ENCODE measurements at places on chromosomes 12 and 14.

DNA sequence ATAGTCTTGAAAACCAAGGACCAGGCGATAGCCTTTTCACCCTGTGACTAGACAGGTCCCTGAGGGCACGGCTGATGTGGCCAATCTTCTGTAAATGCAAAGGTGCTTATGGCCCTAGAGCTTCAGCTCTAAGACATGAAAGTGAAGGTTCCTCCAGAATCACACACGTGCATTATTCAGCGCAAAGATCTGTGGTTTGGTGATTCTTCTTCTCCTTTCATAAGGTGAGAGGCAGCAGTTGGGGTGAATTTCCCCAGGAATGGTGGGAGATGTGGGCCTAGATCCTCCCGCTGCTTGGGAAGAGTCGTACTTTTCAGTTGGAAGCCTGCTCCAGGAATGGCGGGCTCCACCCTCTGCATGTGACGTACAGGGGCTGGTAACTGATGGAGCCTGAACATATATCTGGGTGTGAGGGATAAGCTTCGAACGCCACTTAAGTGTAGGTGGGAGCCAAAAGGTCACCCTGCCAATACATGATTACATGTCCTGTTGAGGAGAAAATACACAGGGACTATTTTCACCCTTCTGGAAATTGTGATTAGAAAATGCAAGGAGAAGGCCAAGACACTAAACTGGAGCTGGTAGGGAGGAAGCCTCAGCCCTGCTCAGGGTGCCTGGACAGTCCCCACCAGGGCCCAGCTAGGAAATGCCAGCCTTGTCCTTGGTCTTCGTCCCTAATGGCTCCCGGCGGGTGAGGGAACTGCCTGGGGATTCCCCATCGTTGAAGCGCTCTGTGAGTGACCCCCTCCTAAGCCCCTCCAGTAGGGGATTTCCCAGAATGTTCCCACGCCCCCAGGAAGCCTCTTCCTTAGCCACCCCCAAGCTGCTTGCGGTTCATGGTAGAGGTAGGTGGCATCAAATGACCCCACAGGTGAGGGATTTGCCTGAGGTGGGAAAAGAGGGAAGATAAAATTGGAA is 17.6 kb downstream of the BATF start:
- DNase-seq: no peak

DNA sequence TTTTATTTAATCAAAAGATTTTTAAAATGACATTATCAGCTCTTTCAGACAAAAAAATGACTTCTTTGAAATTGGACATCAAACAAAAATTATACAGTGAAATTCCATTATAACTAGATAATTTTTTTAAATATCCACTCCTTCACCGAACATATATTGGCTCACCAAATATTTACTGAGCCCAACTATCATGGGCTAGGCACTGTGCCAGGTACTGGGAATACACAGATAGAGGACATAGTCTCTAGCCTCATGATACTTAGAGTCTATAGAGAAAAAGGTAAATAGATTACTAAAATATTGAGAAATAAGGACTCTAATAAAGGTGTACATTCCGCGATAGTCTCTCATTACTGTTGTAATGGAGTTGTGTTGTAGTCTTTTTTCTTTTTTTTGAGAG is 219.9 kb downstream of the SEC23A start:
- DNase-seq: no peak

DNA sequence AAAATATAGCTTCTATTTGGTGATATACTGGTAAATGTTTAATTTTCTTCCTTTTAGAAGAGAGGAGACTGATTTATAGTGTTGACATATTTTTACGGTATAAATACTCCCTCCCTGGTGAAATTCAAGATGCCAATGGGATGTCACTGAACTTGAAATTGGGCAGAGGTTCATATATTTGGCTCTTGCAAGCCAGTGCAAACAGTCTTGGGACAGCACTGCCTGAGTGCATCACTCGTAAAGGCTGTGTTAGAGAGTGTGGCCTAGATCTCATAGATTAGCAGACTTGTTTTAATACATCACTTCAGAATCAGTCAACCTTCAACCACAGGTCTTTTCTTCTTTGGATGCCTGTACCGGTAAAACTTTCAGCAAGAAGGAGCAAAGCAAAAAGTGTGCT is 681.0 kb downstream of the NRXN3 start:
- no peak for DNase-seq

DNA sequence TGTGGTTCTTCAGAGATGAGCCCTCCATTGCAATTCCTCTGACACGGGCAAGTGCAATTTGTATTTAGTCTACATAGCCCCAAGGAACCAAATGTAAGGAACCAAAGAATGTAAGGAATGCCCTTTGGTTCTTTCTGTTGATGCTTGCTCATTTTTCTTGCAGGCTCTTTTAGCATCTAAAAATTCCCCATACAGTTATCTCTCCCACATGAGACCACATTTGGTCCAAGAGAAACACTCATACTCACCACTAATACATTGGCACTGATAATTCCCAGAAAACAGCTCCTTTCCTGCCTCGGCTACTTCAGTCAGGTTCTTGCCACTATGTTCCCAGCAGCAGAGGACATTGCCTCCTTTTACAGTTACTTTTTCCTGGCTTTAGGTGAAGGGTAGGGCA is 332.6 kb downstream of the AEBP2 start:
- no peak for DNase-seq

- no peak for DNase-seq
Measured at GRCh38 chr12:123264642-123265041, 7.0 kb downstream of the CDK2AP1 start.

GRCh38 chr14:61298824-61299223 is 17.7 kb upstream of the TMEM30B start:
- peak; percentile 9 for DNase-seq

- no peak for DNase-seq
Measured at GRCh38 chr14:59582161-59582560, 5.5 kb upstream of the CCDC175 start.

DNA sequence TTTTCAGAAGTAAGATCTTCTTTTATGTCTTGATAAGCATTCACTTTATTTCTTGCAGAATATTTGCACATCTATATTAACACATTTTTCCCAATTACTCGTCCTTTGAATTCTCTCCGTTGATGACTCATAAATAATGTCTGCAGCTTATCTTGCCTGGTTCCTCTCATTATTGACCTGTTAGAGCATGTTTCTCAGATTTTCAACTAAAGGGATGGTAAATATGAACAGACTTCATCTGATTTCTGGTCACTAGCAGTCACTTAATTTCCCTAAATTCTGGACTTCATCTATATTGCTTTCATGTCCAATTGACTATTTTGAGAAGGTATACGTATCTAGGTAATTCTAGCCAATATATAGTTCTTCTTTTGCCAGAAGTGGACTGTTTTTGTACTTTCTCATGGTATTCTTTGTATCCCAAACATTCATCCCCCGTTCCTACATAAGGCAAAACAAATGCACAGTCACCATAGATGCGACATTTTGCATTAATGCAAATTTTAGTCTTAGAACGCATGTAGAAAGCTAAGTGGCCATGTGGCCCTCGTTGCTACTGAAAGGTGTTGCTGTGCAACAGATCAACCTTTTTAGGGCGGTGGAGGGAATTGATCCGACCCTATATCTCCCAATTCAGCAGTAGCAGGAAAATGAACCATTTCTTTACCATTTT is 6.2 kb downstream of the PIK3C2G start:
- no peak for DNase-seq

GRCh38 chr12:25089738-25090137 is 105.2 kb downstream of the DNAI7 start:
- peak; percentile 32 for DNase-seq

DNA sequence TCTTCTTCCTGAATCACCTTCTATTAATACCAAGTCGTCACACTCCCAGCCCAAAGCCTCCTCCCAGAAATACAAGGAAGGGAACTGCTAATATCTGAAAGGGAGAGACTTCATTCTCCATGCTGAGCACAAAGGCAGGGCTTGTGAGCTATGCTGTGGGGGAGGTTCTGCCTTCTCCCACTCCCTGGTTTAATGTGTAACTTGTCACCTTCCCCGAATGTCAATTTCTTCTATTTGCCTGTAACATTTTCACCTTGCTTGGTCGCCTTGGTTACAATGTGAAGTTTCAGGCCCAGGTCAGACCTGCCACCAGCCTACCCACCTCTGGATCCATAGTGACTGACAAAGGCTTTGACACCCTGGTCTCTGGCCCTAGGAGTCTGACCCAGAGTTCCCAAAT is 82.0 kb upstream of the ESRRB start:
- no peak for DNase-seq

DNA sequence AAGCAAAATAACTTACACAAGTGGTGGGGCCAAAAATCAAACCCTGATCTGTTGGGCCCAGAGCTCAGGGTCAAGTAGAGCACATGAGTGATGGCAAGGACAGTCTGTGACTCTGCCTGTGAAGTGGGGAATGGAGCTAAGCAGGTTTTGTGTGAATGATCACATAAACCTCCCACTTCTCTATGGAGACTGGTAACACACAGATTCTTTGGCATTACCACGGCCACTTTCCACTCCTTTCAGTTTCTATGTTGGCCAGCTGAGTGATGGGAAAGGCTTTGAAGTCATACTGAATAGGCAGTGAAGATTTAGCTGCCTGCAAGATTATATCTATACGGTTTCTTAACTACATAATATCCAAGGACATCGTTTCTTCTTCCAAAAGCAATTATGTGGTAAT is 97.9 kb downstream of the ARMH4 start:
- DNase-seq: no peak

Measured in CD4-positive, alpha-beta T cell treated with Interleukin-2 at 100 ng/mL for 4 hours (primary cell).